ENCODE measurements at places on chromosomes 1 and 21.

GRCh38 chr1:166839600-166840308 lies 479 bp downstream of the POGK start:
- peak; percentile 25 for DNase-seq

GRCh38 chr1:179881642-179882252 lies 338 bp upstream of the TOR1AIP1 start:
- DNase-seq, result peak; percentile 81

GRCh38 chr1:26138974-26139558 lies 19.8 kb upstream of the FAM110D start:
- DNase-seq, result no peak

DNA sequence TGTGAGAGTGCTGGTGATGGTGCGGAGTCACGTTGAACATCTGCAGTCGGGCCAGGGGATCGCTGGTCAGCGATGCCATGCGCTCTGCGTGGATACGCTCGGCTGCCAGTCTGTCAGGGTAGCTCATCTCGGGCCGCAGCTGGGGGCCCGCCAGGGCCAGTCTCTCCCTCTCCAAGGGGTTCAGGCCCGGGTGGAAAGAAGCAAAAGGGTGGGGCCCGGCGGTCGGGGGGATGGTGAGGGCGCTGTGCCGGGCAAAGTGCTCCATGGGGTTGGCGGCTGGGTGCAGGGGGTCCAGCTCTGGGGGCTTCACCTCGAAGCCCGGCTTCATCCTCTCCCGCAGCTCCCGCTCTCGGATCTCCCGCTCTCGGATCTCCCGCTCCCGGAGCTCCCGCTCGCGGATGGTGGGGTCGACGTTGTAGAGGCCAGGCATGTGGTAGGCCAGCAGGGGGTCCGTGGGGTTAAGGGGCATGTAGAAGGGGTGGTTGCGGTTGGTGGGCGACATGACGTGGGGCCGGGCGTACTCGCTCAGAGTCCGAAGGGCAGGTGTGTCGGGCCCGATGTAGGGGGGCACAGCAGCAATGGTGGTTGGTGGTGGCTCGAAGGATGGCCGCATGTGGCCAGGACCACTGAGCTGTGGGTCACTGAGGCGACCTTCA lies 40.5 kb downstream of the SLC45A1 start:
- no peak for DNase-seq

All from inflammatory macrophage treated with lipopolysaccharide for 1 hour (primary cell).